Astrocyte of the hippocampus (primary cell): ENCODE measurements at places on chromosomes 5 and 9.

DNA sequence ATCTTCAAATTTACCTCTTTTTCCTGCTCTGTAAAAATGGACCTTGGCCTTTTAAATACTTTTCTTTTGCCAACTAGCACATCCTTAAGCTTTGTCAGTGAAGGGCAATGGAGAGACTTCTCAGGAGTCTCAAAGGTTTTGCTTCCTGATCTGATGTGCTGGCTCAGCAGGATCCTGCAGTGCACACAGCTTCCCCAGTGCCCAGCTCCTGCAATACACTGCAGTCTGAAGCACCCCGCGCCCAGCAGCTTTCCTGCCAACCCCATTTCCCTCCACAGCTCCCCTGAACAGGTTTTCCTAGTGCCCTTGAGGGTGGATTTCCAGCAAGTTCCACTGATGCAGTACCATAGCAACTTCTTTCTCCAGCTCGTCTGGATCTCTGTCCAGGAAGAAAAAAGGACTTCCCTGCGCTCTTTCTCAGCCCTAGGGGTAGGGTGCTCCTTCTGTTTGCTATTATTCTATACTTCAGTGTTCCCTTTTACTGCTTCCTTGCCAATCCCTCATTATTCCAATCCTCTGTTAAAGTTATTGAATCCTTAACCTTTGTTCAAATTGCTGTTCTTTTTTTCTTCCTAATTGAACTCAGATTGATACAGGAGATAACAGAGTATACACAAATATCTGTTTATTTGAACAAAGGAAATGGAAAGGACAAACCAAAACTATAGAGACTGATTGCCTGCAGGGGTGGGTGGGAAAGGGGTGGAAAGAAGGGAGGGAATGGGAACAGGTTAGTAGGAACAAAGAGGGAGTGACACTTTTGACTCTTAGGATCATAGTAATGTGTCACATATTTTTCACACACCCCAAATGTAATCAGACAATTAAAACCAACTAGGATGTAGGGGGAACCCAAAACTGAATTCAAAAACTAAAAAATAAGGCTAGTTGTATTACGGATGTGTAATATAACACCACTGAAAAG lies 8.5 kb downstream of the SNAPC3 start:
- DNase-seq, result no peak

GRCh38 chr9:133189826-133190225 lies 19.2 kb downstream of the OBP2B start:
- DNase-seq, result no peak

- no peak for DNase-seq
Observed at GRCh38 chr9:99779277-99779676, 42.4 kb upstream of the NR4A3 start.

DNA sequence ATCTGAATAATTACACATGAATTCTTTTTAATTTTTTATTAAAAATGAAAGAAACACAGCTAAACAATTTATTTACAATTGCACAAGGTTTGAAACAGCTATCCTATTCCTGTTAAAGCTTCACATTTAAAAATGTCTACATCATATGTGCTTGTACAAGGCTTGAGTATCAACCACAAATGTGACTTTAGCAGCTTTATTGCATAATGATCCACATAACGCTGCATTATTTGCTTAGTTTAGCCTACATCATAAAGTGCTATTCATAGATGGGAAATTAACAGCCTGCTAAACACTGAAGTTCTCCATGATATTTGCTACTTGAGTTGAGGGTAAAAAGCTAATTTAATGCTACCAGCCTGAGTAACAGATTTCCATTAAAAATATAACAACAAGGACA lies 45.0 kb downstream of the TRIM36 start:
- DNase-seq, result no peak

DNA sequence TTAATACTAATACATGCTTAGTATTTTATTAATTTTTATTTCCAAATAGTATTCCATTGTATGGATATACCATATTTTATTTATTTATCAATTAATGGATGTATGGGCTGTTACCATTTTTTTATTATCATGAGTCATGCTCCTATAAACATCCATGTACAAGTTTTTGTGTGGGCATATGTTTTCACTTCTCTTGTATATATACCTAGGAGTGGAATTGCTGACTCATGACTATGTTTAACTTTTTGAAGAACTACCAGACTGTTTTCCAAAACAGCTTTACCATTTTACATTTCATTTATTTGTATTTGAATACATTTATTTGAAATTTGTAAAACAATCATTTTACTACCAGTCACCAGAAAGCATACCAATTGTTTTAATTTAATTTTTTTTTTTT lies 14.1 kb upstream of the LRRC19 start:
- DNase-seq, result no peak
